ENCODE measurements at places on chromosomes 12 and 14.

DNA sequence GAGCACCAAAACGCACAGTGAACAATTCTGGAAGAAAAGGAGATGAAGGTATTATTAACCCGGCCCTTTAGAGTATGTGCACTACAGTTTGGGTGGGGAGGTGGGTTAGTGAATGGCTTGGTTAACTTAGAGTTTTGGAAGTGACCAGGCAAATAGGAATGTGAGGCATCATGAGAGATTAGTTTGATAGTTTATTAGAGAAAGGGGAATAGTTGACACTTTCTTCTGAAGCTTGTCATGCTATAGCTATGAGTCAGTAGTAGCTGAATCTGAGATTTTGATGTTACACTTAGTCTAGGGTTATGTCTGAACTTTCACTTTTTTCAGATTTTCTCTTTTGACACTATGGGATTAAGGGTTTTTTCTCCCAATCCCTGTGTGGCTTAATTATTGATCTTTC, 567.2 kb downstream of the SNAPC1 start:
- no peak for DNase-seq

- DNase-seq: peak; percentile 36
Measured at GRCh38 chr12:14952299-14952921, 9.0 kb downstream of the ARHGDIB start.

DNA sequence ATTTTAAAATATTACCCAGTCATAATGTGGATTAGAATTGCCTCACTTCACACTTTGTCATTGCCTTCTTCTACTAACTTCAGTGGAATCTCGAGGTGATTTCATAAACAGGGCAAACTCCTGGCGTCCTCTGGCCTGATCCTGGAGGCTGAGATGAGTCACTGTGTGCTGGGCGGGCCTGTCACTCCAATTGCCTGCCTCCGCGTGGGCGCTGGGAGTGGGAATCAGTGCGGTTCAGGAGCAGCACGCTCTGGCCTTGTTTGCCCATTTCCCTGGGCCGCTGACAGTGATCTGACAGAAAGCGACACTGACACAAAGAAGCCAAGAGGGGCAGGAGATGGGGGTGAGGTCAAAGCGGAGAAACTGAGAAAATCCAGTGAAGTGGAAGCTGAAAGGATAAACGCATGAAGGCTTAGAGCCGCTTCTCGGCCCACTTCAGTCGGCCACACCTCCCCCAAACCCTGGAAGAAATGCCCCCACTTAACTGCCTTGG, 29.7 kb downstream of the LGR5 start:
- DNase-seq: peak; percentile 11

DNA sequence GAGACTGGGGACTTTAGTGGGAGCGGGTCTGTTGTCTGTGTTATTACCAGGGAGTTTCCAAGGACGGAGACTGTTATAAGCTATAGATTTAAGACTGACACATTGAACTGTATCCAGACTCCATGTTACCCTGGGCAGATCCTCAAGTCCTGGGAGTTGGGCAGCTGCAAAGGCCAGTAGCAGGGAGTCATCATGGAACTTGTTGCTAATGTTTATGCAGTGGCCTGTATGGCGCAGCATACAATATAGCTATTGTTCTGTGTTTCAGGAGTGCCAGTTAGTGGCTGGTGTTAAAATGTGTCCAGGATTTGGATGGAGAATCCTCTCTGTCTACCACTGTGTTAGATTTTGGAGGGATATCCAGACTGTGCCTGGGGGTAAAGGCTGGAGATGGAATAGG, 31.7 kb downstream of the SMOC1 start:
- no peak for DNase-seq

DNA sequence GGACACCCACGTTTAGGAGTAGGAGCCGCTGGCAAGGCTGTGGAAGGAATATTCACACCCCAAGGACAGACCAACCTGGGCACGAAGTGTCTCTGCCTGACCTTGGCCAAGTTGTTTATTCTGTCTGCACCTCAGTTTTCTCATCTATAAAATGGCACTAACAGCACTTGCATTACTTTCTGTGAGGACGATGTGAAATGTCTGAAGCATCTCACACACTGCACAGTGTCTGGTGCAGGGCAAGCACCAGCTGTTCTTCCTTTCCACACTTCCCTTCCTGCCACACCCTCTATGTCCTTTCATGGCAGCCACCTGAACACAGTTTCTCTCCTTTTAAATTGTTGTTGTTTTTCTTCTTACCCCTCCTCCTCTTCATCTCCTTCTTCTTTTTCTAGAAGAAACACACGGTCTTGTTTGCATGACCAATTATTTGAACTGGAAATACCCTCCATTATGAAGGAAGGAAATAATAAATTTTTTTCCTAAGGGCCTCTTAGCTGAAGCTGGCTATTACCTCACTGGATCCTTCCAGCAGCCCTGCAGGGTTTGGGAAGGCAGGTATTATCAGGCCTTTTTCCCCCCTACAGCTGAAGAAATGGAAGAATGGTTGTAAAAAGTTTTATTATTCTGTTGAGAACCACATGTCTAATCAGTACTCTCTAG, 42.9 kb upstream of the ATP23 start:
- no peak for DNase-seq

GRCh38 chr14:32702562-32702961, 236.1 kb upstream of the NPAS3 start:
- DNase-seq: no peak

DNA sequence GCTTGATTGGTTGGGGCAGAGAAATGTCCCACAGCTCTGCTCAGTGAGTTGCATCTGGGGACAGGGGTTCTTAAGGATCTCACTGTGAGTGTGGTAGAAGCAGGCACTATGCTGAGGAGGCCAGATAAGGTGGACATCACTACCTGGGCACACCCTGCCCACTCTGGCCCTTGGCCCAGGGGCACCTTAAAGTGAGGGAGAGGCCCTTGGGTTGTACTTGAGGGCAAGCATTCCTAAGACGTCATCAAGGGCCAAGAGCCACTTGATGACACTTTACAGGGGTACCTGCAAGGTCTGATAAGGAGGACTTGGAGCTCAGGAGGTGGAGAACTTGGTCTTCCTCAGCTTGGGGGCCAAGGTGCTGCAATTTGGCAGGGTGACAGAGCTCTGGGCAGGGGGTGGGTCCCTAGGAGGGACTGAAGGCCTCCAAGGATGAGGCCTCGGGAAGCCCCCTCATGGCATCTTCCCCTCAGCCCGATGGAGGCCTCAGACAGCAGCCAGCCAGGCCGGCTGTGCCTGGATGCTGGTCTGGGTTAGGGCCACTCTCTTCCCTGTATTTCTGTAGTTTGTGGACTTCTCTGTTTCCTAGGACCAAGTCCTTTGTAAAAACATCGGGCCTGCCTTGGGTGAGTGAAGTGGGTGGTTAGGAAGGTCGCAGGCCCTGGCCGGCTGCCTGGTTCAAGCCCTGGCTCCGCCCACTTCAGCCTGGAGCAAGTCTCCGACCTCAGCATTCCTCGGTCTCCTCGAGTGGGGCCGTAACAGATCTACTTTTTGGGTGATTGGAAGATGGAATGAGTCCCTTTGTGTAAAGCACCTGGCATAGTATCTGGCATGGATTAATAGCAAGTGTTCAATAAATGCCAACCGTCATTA, 24.8 kb downstream of the GPR68 start:
- peak; percentile 88 for DNase-seq

DNA sequence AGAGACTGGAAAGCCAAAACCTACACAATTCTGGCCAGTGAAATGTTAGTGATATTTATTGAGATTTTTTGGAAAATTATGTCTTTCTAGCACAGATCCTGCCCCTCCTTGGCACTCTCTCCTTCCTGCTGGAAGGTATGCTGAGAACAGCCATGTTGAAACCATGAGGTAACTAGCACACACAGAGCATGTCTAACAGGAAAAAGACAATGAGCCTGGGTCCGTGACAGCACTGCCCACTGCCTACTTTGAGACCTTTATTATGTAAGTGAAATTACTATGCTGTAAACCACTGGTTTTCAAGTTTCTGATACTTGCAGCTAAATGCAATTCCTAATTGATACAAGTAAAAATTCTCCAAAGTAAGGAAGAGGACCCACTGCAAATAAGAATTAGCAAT, 81.6 kb upstream of the SINHCAF start:
- no peak for DNase-seq

DNA sequence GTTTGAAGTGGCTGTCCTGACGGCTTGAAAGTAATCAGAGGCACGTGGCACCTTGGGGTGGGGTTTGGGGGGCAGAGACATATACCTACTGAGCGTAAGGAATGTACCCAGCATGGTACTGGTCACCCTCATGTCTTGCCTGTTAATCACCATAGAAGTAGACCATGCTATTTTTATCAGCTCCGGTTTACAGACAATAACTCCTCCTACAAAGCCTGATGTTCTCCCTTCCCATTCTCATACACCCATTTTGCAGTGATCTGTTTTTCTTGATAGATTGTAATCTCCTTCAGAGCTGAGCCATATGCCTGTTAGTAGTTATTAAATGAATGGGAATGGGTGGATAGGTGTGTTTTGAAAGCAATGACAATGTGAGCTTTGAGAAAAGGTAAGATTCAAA, 10.5 kb downstream of the EVL start:
- no peak for DNase-seq

- DNase-seq: no peak
Measured at GRCh38 chr12:14979468-14979867, 6.6 kb downstream of the PDE6H start.

All from NCI-H446 (cell line).